GOT3 (cell line): ENCODE measurements at places on chromosomes 6 and 20.

DNA sequence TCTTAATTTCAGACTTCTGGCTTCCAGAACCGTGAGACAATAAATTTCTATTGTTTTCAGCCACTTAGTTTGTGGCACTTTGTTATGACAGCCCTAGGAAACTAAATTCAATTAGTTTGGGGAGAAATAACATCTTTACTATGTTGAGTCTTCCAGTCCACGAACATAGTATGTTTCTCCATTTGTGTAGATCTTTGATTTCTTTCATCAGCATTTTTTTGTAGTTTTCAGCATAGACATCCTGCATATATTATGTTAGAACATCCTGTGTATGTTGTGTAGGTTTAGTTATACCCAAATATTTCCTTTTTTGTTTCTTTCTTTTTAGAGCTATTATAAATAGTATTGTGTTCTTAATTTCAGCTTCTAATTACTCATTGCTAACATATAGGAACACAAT is 18.0 kb upstream of the HMGA1 start:
- no peak for DNase-seq

DNA sequence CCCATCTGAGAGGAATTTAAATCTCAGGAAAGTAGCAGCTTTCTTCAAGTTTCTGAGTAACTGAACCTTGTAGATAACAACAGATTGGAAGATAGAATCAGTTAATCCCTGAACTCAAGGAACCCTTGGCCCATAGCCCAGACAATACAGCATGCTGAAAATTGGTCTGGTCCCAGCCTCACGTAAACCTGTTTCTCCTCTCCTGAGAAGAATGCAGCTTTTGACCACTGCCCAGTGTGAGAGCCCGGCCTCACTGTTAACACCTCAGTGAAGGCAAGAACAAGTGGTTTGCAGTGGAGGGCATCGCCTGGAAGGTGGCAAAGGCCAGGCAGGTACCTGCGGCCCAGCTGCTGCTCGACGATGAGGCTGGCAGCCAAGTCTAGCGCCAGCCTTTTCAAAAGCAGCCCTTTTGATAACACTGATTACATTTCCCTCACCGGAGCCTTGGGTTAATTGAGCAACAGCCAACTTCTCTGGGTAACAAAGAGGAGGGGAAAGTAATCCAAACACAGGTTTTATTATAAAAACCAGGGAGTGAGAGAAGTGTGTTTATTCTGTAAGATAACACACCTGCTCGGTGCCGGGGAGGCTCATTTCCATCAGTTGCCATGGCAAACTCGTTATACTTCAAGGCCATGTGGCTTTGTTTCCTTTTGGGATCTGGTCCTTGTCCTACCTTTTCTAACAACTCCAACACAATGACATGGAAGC is 54.0 kb downstream of the TRAF3IP2 start:
- DNase-seq, result no peak

- DNase-seq, result no peak
Measured at GRCh38 chr6:111549746-111550145, 55.9 kb downstream of the TRAF3IP2 start.

DNA sequence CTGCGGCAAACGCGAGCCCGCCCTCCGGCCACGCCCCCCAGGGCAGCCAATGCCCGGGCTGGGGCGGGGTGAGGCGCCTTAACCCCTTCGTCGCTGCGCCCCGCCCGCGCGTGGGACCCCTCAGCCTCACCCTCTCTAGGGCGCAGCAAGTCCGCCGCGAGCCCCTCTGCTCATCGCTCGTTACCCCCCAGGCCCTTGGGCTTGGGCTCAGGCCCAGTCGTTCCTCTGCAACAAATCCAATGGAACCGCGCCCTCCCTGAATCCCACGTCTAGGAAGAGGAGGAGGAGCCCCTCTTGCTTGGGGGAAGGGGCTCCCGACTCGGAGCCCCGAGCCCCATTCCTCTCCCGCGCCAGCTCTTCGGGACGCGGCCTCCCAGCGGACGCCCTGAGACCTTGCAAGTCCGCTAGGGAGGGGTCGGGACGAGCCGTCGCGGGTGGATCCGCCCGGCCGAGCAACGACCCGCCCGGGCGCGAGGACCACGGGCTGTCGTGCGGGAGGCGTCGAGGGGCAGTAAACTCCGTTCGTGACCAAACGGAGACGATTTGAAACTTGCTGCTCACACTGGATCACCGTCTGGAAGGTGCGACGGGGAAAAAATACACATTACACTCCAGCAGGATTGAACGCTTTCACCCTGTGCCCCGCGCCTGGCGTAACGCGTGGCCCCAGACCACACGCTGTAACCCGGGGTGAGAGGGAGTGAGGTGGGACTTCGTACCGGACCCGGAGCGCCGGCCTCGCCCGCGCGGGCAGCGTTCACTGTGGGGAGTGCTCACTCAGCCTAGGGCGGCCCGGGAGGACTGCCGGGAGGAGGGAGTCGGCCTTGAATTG is 477 bp upstream of the LZTS3 start:
- peak; percentile 61 for DNase-seq

DNA sequence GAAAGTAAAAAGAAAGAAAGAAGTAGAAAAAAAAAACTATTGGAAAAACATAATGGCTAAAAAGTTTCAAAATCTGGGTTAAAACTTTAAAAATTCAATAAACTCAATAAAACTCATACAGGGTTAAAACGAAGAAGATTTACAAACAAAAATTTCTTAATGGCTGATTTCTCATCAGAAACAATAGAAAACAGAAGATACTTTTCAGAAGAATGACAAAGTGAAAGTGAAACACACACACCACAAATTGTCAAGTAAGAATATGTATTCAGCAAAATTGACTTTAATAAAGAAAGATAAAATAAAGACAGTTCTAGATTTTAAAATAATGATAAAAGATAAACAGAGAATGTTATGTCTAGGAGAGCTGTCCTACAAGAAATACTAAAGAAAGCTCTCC is 618.9 kb upstream of the GJE1 start:
- no peak for DNase-seq

DNA sequence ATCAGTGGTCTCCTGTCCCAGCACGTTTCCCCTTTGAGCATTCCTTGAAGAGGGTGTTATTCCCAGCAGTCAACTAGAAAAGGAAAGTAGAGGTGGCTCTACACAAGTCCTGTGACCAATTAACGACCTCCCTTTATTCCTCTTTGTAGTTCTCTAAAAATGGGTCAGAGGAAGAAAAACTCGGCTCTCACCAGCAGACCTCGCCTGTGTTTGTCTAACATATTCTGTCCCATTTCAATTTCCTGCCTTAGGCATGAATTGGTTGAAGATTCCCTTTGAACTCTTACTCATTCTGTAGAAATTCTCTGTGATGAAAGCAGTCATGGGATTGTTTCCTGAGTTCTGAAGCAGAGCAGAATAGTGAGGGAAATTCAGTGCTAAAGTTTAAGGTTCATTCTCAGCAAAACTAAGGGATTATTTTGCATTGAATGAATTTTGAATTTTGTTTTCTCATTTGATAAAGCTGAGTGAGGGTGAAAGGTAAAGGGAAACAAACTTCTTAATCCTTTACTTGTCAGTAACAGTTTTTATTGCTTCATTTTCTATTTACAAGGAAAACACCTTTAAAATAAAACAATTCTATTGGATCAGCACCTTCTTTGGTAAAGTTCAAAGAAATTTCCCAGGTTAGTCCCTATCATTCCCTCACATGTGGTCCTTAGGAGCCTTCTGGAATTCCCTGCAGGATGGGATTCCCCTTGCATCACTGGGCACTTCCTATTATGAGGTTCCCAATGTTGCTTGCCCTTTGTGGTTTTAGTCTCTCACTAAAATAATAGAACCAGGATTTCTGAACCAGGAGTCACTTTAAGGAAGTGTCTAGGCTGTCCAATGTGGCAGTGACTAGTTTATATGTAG is 105.8 kb downstream of the SLX4IP start:
- DNase-seq, result no peak

DNA sequence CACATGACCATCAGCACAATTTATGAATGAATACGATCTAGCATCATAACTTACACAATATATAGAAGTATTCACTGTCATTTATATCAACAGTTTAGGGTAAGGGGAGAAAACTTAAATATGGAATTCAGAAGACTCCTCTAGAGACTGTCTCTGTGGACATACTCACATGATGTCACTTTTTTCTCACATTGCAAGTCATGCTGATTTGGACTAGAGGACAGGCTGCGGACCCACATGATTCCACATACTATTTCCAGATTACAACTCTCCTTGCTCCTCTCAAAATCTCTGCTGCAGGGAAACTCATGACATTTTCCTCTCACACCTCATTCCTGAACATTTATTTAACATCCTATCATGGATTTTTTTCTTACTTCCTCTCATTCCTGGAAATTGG is 13.4 kb downstream of the CRISP1 start:
- DNase-seq, result no peak

- DNase-seq, result no peak
Measured at GRCh38 chr6:146357578-146358430, 185.8 kb upstream of the RAB32 start.

- DNase-seq, result peak; percentile 11
Measured at GRCh38 chr6:26351544-26351953, 13.4 kb upstream of the BTN3A2 start.

DNA sequence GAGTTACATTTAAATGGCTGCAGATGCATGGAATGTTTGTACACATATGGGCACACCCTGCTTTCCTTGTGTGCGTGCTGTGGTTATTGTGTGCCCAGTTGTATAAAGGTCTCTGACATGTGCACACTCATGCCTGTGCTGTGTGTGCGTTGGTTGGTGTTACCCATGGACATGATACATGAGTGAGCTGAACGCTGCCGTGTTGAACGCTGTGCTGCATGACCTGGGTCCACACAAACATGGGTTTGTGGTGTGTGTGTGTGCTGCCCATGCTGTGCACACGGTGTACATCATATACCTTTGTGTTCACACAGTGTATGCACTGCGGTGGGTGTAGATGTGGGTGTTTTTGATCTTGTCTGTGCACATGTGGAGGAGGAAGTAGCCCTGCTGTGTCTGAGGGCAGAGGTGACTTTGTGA is 54.4 kb downstream of the TOX2 start:
- DNase-seq, result no peak

- DNase-seq, result peak; percentile 19
Measured at GRCh38 chr20:41734506-41734945, 116.3 kb upstream of the CHD6 start.

DNA sequence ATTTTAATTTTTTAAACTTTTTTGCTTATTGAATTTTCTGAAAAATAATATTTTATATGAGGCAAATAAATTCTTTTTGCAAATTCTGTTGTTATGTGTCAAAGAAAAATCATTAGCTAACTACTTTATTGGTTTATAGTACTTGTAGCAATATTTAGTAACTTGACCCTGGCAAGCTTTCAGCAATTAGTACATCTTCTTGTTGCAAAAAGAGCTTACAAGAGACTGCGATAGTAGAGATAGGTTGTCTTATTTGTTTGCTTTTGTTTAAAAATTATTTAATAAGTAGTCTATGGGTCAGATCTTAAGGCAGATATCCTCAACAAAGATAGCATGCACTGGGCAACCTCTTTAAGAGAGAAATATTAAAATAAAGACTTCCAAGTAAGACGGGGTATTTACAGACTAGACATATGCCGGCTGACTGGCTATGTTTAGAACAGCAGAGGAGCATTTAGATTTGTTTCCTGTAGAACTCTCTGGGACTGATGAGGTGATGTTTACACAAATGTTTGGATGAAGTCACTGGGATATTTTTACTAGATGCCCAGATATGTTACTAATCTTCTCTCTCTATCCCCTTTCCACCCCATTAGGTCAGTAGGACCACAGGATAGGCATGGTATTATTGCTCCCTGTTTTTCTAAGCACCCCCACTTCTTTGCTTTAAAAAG is 25.0 kb downstream of the VGLL2 start:
- no peak for DNase-seq

- DNase-seq, result no peak
Measured at GRCh38 chr6:45115696-45116095, 212.4 kb upstream of the RUNX2 start.

DNA sequence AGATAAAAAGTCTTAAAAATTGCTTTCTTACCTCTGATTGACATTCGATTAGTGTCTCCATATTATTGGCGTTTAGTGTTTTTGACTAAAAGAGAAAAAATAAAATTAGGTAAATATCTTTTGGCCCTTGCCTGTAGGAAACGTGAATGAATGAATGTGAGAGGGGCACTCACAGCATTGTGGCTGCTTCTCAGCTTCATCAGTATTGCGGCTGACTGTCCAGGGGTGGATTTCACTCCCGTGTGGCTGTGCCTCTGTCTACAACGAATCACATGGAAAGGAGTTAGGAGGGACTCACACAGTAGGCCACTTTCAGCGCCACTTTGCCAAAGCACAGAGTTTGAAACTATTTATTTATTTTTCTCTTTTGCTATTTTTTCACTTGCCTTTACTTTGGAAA is 844 bp downstream of the TAGAP start:
- no peak for DNase-seq

DNA sequence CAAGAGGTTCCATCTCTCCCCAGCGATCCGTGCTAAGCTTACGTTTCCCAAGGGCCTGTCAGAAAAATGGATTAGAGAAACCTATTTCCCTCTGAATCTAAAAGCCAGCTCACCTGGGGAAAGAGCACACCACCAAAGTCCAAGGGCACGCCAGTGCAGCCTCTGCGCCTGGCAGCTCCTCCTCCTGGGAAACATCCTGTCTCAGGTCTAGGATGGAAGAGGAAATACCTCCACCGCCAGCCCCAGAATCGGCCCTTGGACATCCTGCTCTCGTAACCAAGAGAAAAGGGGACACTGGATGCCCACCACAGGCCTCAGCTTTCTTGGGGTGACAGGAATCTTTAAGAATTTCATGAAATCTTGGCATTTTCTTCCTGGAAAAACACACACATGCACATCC is 18.7 kb downstream of the RAMACL start:
- no peak for DNase-seq

GRCh38 chr6:127510876-127511275 is 8.3 kb downstream of the MTCL3 start:
- no peak for DNase-seq

DNA sequence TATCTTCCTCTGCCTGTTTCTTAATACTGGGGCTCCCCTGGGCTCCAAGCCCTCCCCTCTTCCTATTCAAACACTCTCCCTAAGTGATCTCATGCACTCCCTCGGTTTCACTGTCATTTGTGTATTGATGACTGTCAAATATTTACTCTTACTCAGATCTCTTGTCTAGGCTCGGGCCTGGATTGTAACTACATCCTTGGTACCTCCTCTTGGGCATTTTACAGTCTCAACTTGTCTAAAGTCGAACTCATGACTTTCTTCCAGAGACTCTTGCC is 189.4 kb upstream of the PRDM1 start:
- DNase-seq, result no peak

GRCh38 chr20:55160996-55161395 is 685.6 kb downstream of the DOK5 start:
- no peak for DNase-seq

DNA sequence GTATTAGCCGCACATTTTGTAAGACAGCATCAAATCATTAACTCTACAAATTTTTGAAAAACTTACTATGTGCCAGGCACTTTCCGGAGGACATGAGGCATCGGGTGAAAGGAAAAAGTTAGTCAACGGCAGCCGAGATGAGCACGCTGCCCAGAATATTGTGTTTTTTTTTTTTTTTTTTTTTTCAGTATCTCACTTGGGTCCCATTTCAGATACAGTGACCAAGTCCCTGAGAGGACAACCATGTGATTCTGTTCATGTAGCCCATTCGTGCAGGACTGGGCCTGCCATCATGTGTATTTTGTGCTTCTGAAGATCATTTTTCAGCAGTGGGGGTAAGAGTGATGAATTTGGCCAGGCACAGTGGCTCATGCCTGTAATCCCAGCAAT is 1.3 kb downstream of the SLA2 start:
- no peak for DNase-seq
